ENCODE measurements at places on chromosomes 12 and 14.
A peak's percentile ranks its signal among the peaks of the same experiment; 100 is the strongest.

DNA sequence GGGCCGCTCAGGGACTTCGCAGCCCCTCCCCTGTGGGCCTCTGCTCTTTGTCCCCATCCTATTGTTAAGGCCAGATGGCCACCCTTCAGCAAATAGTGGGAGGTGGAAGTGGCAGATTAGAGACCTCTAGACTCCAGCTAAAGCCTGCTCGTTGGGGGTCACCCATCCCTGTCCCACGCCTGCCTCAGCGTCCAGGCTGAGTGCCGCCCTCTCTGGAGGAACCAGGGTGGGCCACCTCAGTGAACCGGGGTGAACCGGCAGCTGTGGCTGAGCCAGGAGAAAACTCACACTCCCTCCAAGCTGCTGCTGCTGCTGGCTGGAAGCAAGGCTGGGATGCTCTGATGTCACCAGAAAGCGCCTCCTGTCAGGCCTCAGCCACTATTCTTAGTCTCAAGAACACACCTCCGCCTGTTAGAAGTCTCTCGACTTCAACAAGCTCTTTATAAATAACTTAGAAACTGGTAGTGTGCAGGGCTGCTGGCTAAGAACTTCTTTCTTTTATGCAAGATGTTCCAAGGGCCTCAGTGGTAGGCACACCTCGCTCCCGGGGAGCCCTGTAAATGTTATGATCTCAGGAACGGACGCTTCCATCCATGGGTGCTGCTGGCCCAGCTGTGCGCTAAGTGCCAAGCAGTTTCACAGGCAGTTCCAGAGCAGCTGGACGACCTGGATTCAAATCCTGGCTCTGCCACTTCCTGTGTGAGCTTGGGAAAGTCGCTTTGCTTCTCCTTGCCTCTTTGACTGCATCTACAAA, 19.8 kb upstream of the TESC start:
- no peak for DNase-seq

- no peak for DNase-seq
These were observed 99.2 kb downstream of the BEGAIN start for GRCh38 chr14:100488057-100488456.

- no peak for DNase-seq
These were observed 8.9 kb downstream of the APAF1 start for GRCh38 chr12:98653866-98654493.

DNA sequence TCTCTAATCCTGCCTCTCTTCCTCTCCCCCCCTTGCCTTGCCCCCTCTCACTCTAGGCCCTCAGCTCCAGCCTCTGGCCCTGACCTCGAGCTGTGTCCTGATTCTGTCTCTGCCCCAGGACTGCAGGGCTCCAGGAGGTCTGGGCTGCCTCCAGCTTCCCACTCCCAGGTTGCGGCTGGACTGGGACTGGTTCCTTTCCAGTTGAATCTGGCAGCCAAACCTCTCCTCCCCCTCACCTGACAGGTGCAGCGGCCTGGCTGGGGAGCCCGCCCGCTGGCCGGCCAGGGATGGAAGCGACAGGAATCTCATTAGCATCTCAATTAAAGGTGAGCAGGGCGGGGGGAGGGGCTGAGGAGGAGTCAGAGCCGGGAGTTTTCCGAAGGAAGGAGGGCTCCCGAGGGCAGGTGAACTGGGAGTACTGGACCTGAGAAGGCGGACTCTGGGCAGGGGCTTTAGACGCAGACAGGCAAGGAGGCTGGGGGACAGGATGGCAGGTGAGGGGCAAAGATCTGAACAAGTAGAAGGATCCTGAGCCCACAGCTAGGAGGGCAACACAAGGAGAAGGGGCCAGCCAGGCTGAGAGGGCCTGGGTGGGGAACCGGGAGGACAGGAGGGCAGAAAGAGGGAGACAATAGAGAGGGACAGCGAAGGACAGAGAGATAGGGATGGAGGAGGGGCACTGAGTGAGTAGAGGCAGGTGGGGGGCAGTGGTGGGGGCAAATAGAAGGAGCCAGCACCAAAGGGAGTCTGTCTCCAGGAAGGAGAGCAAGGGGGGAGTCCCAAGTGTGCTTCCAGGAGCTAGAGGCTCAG, at the start of gene SCNN1A:
Gene SCNN1A, minus strand, starts transcription at position 295 of the 810 bp plus-strand sequence. CDS start 780 bp downstream, outside the sequence.
- DNase-seq, result peak; percentile 49

DNA sequence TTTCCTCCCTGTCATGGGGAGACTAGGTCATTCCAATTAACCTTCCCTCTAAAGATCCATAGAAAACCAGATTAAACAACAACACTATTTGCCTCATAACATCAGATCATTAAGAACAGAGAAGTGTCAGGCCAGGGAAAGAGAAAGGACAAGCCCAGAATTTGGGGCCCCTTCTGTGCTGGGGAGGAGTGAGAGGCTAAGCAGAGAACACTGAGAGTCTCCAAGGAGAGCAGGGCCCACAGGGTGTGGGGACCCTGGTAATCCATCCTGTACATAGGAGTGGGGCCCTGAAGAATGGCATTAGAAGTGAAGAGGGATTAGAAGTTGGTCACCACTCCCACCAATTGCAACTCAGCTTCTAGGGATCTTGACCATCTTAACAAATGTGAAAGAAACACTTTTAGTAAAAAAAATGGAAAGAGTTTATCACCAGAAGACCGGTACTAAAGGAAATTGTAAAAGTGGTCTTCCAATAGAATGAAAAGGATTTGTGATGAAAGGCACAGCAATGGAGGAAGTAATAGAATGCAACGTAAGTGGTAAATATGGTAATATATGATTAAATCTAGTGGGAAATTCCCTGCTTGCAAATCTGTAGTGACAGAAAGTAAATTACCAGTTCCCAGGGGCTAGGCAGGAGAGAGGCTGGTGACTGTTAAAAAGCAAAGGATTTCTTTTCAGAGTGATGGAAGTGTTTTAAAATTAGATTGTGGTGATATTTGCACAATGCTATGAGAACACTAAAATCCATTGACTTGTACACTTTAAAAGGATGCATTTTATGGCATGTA, 14.0 kb upstream of the TMTC1 start:
- no peak for DNase-seq

DNA sequence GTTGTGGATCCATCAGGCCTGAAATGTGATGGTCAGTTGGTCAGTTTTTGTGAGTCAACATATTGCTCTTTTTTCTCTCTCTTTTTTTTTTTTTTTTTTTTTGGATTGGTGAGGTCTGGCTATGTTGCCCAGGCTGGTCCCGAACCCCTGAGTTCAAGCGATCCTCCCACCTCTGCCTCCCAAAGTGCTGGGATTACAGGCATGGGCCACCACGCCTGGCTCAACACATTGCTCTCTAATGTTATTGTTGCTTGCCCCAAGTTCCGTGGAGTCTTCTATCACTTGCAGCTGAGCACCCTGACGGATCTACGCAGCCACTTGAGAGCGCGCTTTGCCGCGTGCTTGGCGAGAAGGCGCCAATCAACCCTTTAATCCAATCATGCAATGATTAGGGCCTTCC, 69.5 kb upstream of the DIO3 start:
- DNase-seq, result no peak

DNA sequence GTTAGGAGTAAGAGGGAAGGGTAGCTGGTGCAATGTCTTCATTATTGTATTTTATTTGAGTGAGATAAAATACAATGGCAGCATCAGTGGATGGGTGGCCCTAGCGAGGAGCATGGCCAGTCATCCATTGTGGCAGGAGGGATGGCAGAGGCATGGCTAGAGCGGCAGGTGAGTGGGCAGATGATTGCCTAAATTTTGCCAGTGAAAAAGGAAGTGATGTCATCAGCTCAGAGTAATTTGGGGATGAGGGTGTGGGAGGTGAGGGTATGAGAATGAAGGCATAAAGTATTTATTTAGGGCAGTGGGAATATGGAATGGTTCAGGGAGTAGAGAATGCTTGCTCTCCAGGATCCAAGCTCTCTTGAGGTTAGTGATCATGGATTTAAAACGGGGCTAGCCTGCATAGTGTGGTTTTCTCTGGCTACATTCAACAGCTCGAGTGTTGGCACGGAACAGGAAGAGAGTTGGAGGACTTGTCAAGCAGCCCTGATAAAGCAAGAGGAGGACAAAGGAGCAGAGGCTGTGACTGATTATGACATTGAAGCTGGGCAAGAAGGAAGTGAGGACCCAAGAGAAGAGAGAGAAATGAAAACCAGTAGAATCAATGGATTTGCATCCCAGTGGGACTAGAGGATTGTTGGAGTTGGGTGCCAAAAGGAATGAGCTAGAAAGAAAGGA, 18.7 kb upstream of the SERPINA6 start:
- DNase-seq, result no peak

DNA sequence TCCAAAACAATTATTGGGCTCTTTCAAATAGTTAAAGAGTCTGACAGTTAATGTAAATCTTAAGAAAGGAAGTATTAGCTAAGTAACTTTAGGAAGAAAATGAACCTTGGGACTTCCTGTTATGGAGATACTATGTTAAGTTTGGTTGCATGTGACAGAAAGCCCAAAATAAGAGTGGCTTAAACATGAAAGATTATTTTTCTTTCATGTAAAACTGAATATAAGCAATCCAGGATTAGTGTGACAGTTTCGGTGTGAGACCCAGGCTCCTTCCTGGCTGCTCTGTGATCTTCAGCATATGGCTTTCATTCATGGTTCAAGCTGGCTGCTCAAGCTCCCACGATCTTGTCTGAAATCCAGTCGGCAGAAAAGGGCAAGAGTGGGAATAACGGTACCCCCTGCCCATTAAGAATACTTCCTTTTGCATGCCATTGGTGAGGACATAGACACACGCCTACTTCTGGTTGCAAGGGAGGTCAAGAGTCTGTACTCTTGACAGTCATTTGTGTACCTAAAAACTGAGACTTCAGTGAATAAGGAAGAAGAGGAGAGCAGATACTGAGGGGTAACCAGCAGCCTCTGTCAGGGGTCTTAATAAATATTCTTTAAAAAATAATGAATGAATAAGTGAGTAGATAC, 2.2 kb upstream of the RPAP3 start:
- no peak for DNase-seq

DNA sequence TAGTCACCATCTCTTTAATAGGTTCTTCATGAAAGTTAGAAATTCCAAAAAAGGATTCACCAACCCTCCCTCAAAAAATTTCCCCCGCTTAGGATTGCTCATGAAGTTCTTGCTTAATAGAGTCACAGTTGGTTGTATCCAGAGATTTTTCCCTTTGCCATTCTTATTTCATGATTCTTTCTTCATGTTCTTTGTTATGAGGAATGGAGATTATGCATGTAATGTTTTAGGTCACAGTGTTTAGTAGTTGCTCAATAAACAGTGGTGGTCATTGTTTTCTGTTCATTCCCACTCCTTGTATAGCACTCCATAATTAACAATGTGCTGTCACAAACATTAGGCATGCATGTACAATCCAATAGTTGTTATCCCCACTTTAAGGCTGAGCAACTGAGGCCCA, 51.2 kb upstream of the RTRAF start:
- DNase-seq, result no peak

GRCh38 chr14:91298576-91298975, 54.1 kb upstream of the GPR68 start:
- DNase-seq, result no peak

- DNase-seq, result no peak
These were observed 337.9 kb downstream of the NRXN3 start for GRCh38 chr14:78508023-78508422.

DNA sequence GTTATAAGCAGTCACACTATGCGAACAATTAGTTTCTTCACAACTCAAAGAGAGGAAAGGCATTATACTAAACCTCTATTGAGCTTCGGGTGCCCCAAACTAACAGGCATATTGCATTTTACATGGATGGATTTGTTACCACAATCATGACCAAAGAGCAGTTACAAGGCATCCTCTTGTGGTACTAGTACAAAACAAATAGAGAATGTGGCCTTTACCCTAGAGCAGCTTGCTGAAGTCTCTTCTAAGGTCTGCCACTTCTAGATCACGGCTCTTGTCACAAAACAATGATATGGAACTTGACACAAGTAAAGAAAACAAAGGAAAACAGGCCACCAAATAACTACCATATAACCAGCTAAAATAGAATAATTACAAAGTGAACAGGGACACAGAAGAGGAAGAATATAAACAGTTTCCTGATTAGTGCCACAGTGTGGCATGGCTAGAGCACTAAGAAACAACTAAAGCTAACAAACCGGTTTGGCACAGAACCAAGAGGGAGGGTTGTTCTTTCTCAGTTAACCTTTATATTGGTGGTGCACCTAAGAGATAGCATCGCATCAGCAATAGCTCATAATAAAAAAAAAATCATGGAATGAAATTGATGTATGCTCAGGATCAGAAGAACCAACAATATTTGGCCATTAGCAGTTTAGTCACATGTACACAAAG, 209.7 kb upstream of the ATP2B1 start:
- DNase-seq, result no peak

DNA sequence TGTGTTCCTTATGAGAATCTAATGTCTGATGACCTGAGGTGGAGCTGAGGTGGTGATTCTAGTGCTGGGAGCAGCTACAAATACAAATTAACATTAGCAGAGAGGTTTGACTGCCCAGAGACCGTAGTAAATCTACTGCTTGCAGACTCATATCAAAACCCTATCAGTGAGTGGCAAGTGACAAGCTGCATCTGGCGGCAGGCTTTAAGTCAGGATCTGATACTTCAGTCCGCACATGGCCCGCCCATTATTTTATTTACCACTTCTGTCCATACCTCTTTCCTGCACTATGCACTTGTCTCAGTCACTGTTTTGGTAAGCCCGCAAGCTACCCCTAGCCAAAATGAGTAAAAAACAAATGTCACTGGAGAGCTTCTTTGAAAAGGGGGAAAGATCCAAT, 11.4 kb downstream of the CEP128 start:
- no peak for DNase-seq

DNA sequence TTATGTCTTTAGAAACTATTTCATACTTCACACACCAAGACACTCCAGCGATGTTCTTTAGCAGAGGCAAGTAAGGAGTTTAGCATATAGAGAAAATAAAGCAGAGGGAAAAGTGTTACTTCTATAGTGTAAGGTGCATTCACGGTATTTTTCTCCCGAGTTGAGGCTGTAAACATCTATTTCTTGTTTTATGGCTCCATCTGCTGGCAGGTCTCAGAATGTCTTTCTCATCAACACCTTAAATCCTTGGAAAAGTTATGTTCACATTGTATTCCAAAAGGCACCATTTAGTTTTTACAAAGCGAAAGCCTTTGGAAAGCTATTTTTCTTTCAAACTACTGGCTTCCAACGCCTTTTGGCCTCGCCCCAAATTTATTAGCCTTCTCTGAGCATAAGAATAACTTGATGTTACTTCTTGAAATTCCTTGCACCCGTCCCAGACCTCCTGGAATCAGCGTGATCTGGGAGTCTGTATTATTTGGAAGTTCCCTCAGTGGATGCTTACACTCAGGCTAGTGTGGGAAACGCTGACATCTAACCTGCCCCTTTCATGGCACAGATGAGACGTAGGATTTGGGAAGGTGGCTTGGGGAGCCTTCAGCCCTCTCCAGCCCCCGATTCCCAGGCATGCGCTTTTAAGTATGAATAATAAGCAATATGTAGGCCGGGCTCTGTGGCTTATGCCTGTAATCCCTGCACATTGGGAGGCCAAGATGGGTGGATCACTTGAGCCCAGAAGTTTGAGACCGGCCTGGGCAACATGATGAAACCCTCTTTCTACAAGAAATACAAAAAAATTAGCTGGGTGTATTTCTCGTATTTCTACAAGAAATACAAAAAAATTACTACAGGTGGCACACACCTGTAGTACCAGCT, 1.9 kb upstream of the PIWIL1 start:
- DNase-seq, result peak; percentile 18

- no peak for DNase-seq
These were observed 14.7 kb upstream of the HHIPL1 start for GRCh38 chr14:99630202-99630601.

- no peak for DNase-seq
These were observed 19.7 kb downstream of the PGAM5 start for GRCh38 chr12:132730353-132730752.
